Activated T-cell treated with anti-CD3 and anti-CD28 coated beads, Interleukin-2, amount 50 U/mL, for 48 hours (primary cell): ENCODE measurements at places on chromosomes 7 and 10.

DNA sequence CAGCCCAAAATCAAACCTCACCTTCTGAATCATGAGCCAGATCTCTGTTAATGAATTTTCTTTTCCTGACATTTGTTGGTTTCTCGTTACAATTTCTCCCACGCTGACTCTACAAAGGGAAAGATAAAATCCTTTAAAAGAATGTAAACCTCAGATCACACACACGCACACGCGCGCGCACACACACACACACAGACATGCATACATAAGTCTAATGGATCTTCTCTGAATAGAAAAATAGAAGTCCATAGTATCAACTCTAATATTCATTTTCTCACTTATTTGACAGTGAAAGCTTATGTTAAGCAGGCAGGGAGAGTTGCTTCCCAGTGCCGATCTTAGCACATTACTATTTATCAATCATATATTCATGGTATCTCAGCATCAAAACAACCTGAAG is 1.4 kb downstream of the ETV1 start:
- DNase-seq = no peak

GRCh38 chr10:4427532-4427931 is 398.5 kb upstream of the AKR1E2 start:
- no peak for DNase-seq

- DNase-seq = no peak
Observed at GRCh38 chr7:103644319-103644718, 198.3 kb upstream of the SLC26A5 start.

GRCh38 chr7:95737828-95738505 is 34.4 kb upstream of the DYNC1I1 start:
- DNase-seq = no peak

DNA sequence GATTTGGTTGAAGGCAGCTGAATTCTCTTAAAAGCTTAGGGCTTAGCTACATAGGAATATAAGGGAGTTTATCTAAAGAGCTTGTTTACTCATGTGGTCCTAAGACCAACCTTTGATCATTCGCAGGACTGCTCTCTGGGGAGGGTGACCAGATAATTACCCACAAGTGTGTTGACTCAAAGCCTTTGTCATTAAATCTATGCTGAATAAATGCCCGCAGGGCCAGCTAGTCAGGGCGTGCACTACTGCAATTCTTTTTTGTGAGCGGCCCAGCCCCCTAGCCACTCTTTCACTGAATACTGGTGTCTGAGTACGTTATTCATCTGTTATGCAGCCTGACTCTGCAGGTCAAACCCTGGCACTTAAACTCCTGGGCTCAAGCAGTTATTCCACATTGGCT is 69.6 kb downstream of the AKAP9 start:
- no peak for DNase-seq

GRCh38 chr7:149002604-149003003 is 25.7 kb downstream of the PDIA4 start:
- no peak for DNase-seq

GRCh38 chr10:91614225-91614624 is 18.6 kb downstream of the PPP1R3C start:
- DNase-seq = no peak

DNA sequence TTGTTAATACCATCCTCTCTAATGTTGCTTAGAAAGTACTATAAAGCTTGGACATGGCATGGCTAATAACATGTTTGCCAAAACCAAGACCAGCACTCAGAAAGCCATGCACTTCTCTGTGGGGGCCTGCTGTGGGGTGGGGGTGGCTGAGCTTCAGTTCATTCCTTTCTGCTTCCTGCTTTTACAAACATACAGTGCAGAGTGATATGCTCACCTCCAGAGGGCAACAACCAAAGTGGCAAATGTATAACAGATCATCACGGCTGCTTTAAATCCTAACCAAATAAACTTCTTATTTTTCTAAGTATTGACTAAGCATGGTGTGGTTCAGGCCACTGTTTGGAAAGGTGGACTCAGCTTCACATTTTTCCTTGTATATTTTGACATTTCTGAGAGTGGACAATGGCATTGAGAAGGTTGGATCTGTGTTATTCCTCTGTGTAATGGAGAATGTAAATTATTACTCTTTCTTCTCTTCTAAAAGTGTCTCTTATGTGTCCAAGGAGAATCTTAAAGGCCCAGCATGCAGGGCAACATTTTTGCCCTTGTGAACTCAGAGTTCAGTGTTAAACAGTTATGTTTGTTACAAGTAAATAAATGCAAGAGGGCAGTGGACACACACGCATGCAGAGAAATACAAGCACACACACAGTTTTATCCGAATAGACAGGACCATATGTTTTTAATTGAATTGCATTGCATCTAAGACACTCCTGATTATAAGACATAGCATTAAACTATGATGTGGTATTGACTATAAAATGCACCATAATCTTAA is 186.1 kb downstream of the HERPUD2 start:
- no peak for DNase-seq

DNA sequence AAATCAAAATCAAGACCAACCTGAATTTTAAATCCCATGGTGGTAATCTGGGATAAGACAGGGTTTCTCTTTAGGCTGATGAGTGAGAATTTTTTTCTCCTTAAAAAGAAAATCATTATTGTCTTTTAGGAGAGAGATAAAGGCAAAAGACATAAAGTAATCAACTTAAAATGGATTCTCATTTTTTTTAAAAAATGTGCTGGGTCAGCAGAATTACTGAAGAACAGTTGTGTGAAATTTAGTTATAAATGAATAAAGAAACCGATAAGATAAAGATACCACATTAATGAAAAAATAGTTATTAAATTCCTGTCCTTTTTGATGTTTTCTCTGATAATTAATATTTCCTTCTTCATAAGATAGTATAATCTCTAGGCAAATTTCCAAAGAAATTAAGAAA is 161.3 kb upstream of the YAE1 start:
- no peak for DNase-seq

GRCh38 chr10:43749145-43749576 is 100.5 kb upstream of the ZNF32 start:
- no peak for DNase-seq

DNA sequence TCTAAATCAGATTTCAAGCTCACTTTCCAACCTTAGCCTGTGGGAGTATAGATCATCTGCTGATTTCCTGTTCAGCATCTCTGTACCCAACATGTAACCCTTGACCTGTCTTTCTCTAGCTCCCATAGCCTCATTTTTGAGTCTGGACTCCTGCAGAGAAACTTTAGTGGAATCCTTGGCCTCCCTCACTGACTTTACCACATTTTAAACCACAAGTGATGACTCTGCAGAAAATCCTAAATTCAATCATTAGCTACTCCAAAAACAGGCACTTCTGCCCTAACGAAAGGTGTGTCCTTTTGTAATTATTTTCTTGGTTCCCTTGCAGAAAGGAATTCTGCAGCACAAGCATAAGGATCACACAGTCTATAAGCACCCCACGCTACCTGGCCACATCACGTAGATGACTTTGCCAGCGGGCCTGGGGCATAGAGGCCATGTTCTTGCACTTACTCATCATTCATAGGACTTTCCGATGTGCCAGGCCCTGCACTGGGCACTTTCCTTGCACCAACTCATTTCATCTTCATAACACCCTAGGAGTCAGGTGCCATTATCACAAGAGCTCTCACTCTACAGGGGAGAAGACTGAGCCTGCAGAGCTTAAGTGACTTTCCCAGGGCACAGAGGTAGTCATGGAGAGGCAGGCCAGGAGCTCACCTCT is 57.2 kb upstream of the OPALIN start:
- no peak for DNase-seq
